ENCODE measurements at places on chromosomes 1 and 21.

DNA sequence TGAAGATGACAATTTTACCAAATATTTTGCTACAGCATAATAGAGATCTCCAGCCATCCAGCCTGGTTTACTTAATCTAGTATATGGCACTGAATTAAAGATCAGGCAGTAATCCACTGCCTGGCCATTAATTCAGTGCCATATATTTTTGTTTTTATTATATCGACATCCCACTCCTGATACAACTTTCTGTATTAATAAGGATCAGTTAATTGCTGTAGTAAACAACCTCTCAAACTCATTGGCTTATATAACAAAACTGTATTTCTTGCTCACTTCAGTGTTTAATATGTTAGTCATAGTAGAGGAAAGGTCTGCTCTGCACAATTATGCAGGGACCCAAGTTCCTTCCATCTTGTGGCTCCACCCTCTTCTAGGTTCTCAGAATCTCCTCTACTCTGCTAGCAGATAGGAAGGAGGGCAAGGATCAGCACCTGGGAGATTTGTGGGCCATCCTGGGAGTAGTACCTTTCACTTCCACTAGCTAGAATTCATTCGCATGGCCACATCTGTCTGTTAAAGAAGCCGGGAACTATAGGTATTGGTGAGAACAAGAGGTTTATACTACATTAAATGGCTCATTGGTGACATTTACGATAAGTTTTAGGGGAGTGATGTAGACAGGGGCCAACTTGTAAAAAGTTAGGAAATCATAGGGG lies 3.6 kb upstream of the ZDHHC18 start:
- no peak for DNase-seq

DNA sequence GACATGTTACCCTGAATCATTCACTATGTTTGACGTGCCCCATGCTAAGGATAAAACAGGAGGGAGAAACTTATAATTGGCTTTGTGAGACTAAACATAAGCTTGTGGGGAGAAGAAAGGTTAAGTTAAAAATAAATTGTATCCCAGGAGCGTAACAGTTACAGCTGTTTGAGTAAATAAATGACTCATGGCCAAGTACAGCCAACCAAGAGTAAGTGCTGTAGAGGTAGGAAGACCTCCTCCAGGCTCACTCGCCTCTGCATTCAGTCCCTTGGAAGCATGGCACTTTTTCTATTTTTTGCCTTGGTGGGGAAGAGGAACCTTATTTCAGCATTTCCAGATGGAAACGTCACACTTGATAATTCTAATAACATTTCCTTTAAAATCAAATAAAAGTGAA lies 116.5 kb downstream of the ZP4 start:
- no peak for DNase-seq

GRCh38 chr1:20493309-20493708 lies 7.3 kb upstream of the CAMK2N1 start:
- no peak for DNase-seq

DNA sequence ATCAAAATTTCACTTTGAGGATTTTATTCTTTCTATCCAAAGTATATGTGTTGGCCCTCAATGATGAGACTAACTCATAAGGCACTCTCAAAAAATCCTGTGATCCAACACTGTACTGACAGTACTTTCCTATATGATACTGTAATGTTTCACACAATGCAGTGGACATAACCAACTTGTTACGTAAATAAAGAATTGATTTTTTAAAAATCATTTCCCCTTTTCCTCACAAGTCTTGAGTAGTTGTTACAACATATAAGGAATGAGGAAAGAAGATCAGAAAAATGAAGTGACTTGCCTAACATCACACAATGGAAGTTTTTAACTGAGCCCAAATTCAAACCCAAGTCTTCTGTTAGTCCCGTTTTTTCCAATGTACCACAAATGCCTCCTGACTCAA lies 17.2 kb downstream of the PTP4A2 start:
- DNase-seq: no peak

DNA sequence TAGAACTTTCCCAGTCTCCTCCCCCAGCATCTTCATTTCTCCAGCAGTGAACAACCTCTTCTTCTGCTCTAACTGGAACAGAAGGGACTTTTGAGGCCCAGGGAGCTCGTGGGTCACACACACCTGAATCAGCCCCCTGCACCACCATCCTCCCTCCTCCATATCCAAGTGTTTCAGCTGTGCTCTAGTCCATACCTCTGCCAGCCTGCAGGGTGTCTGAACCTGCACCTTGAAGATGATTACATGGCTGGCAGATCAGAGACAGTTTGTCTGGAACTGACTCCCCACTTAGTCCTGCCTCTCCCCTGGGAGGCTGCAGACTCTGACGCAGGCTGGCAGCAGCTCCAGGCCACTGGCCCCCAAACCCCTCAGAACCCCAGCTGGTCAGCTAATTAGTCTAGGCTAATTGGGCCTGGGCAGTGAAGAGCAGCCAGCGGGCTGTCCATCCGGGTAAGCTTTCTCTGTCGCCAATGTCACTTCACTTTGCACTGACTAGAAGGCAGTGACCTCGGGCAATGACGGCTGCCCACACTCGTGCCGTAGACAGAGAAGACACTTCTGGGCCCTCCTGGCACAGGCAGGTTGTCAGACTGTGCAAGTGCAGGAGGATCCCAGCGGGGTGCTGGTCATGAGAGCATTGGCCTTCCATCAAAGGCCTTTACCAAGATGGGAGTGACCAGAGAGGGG lies 12.2 kb downstream of the CAMK1G start:
- DNase-seq: no peak

- no peak for DNase-seq
Measured at GRCh38 chr21:26801498-26801897, 43.7 kb downstream of the ADAMTS1 start.

GRCh38 chr1:93876244-93876643 lies 2.8 kb downstream of the DNTTIP2 start:
- no peak for DNase-seq

All from left ventricle myocardium superior (tissue), 1 donor.